ENCODE measurements at places on chromosomes 3 and 15. TPM values are rescaled to one million over a fixed set of nuclear protein-coding genes. Genes with fewer than 3 reads are reported as not detected.

SCAANT1 gene
- not detected for total RNA-seq

RPL4 gene
- total RNA-seq, result 4,137 TPM

A4GNT gene
- not detected for total RNA-seq

DNA sequence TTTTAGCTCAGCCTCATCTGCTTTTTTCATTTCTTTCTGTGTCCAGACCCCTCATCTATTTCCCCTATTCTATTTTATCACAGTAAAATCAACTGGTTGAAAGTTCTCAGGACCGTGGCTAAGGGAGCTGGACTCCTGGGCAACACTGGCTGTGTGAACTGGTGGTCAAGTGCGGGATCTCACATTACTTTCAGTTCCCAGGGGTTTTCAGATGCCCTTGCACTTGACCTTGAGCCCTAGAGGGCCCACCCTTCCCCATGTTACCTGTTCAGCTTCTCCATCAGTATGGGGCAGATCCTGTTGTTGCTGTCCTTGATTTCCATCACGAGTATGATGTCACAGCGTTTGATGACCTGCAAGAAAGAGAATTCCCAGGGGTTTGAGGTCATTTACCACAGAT, 2.8 kb downstream of the DNASE1L3 start:
- H3K27me3 ChIP-seq, result no peaks in the 10 kb centered on the region
- DNase-seq, result no peak
- H3K4me1 ChIP-seq, result no peaks in the 10 kb centered on the region
- H3K27ac ChIP-seq, result no peak overlapping the region
- no peaks in the 10 kb centered on the region for H3K36me3 ChIP-seq
- no peak overlapping the region for H3K4me3 ChIP-seq

DNA sequence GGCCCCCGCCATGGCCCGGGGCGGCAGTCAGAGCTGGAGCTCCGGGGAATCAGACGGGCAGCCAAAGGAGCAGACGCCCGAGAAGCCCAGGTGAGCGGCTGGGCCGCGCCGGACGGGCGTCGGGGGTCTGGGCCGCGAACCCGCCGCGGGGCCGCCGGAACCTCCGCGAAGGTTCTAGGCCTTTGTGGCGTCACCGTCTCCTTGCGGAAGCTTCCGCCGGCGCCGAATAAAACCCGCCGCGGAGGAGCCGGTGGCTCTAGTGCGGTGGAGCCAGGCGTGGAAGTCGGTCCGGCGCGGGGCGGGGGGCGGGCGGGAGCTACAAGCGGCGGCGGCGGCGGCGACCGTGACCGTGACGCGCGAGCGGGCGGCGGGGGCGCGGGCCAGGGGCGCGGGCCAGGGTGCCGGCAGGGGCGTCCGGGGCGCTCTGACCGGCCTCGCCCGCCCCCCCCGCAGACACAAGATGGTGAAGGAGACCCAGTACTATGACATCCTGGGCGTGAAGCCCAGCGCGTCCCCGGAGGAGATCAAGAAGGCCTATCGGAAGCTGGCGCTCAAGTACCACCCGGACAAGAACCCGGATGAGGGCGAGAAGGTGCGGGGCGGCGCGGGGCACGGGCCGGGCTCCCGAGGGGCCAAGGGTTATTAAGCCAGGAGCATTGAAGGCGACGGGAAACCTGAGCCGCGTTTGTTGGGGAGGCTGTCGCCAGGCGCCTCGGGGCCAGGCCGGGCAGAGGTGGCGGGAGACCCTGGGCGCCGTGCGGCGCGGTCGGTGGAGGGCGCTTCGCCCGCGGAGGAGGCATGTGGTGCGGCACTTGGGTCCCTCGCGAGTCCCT, at the start of gene DNAJA4:
Gene DNAJA4, plus strand, starts transcription at position 259 of the 833 bp plus-strand sequence. Its CDS starts 202 bp downstream, at position 461.
- H3K27ac ChIP-seq, result no peak within 1 kb of the TSS
- no peaks in the 10 kb centered on the region for H3K27me3 ChIP-seq

CAPN3 gene
- total RNA-seq, result 0.31 TPM

All from H9 (cell line).